Thymus (tissue), 14 donors: ENCODE measurements at places on chromosomes 11 and 22. TPM values are rescaled to one million over a fixed set of nuclear protein-coding genes. Genes with fewer than 3 reads are reported as not detected.
A peak's percentile ranks its signal among the peaks of the same experiment; 100 is the strongest.

DNA sequence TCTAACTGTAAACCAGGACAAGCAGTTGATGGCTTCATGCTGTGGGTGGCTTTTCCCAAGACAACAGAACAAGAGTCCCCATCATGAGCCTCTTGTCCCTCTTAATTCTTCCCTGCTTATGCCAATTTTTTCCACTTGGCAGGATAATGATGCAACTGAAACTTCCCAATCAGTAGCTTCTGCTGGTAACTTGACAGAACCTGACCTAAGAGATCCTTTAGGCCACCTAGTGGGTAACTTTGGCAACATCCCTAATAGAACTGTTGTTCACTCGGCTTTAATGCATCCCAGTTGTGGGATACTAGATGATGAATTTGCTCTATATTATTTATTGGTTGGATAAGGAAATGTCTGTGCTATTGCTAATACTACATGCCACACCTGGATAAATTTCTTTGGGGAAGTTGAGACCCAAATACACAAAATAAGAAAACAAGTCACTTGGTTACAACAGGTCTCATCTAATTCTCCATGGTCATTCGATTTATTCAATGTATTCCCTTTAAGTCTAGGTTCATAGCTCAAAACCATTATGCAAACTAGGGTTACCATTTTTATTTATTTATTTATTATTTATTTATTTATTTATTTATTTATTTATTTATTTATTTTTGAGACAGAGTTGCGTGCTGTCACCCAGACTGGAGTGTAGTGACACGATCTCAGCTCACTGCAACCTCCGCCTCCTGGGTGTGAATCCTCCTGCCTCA, 41.4 kb upstream of the NFAM1 start:
- H3K27ac ChIP-seq = no peak overlapping the region
- no peaks in the 10 kb centered on the region for H3K4me1 ChIP-seq
- H3K36me3 ChIP-seq = no peaks in the 10 kb centered on the region
- H3K27me3 ChIP-seq = no peaks in the 10 kb centered on the region
- no peak overlapping the region for H3K4me3 ChIP-seq

DNA sequence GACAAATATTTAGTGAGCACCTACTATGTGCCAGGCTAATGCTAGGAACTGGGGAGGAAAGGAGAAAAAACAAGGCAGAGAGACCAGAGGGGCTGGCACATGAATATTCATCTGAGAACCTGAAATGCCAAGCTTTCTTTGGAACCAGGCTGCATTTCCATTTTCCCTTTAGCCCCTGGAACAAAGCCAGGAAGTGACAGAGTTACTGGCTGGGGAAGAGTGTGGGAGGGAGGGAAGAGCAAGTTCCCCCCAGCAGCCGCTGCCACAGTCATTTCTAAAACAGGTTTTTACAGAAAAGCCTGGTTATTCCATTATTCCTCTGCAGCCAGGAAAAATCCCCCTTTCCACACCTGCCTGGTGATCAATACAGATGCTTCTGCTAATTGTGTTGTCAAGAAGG, 97.0 kb downstream of the SPON1 start:
- no peak overlapping the region for H3K4me3 ChIP-seq
- no peaks in the 10 kb centered on the region for H3K27me3 ChIP-seq
- H3K36me3 ChIP-seq = no peaks in the 10 kb centered on the region
- no peak overlapping the region for H3K27ac ChIP-seq
- no peak for DNase-seq

- H3K4me3 ChIP-seq = peak overlapping the region; percentile 36
- no peak for DNase-seq
- H3K36me3 ChIP-seq = no peaks in the 10 kb centered on the region
- peak overlapping the region; percentile 74 for H3K27ac ChIP-seq
Measured at GRCh38 chr11:12377824-12378593, 638 bp downstream of the PARVA start.

- no peaks in the 10 kb centered on the region for H3K36me3 ChIP-seq
- no peak overlapping the region for H3K4me3 ChIP-seq
- no peaks in the 10 kb centered on the region for H3K4me1 ChIP-seq
Measured at GRCh38 chr11:75714211-75714610, 3.4 kb upstream of the MOGAT2 start.

DNA sequence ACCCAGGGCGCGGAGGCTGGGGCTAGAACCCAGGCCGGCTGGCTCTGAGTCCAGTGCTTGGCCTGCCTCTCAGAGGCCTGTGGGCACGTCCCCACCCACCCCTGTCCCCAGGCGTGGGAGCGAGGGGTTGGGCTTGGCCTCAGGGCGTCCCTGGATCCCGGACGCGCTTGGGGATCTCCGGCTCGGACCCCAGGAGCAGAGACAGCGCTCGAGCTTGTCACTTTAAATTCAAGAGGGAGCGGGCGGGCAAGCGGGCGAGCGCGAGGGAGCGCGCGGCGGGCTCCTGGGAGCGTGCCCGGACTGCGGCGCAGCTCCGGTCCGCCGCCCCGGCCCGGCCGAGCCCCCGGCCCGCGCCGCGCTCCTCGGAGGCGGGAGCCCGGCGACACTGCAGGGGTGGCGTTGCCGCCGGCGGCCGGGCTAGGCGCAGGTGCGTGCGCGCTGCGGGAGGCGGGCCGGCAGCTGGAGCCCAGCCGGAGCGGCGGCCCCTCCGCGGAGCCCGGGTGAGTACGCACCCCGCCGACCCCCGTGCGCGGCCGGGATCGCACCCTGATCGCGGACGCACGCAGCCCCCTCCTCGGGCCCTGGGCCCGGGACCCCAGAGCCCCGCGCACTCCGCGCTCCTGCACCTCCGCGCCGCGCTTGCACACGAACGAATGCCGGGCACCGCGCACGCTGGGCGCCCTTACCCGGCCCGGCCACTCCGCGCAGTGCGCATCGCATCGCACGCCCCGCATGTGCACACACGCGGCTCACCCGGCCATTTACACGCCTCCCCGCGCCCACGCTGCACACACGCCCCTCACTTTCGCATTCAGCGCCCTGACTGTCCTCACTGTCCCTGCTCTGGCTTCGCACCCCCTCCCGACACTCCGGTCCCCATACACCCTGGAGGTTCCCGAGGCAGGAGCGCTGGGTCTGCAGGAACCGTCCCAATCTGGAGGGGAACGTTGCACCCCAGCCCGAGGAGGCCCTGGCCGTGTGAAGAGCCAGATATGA, at the start of gene SYT12:
SYT12 (plus strand) TSS at position 174 of the 996 bp plus-strand sequence. CDS start 7,011 bp downstream, outside the sequence.
- peaks cover 56% of the 10 kb centered on the region for H3K27me3 ChIP-seq
- no peaks in the 10 kb centered on the region for H3K36me3 ChIP-seq
- H3K4me3 ChIP-seq = peak within 1 kb of the TSS; percentile 23
- no peak within 1 kb of the TSS for H3K27ac ChIP-seq
- peak; percentile 2 for DNase-seq
- H3K4me1 ChIP-seq = peaks cover 6% of the 10 kb centered on the region

GRCh38 chr11:106014035-106014434, 8.0 kb downstream of the MSANTD4 start:
- H3K4me1 ChIP-seq = no peaks in the 10 kb centered on the region
- no peak overlapping the region for H3K4me3 ChIP-seq
- no peak for DNase-seq
- H3K36me3 ChIP-seq = peaks cover 22% of the 10 kb centered on the region
- no peak overlapping the region for H3K27ac ChIP-seq
- H3K27me3 ChIP-seq = no peaks in the 10 kb centered on the region

DNA sequence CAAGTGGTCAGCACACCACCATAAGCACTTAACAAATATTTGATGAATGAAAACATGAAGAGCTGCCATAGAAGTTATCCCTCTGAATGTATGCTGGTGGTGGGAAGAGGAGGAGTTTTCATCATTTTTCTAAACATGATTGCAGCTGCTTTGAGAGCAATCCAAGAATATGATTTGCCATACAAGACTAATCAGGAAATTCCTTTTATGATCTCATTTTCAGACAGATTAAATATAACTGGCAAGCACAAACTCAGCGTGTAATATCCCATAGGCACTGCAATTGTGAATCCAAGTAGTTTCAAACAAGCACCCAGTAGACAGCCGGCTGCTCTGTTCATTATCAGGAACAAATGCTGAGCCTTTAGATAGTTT, 505.7 kb upstream of the LUZP2 start:
- no peaks in the 10 kb centered on the region for H3K36me3 ChIP-seq
- no peak overlapping the region for H3K4me3 ChIP-seq
- no peak overlapping the region for H3K27ac ChIP-seq

DNA sequence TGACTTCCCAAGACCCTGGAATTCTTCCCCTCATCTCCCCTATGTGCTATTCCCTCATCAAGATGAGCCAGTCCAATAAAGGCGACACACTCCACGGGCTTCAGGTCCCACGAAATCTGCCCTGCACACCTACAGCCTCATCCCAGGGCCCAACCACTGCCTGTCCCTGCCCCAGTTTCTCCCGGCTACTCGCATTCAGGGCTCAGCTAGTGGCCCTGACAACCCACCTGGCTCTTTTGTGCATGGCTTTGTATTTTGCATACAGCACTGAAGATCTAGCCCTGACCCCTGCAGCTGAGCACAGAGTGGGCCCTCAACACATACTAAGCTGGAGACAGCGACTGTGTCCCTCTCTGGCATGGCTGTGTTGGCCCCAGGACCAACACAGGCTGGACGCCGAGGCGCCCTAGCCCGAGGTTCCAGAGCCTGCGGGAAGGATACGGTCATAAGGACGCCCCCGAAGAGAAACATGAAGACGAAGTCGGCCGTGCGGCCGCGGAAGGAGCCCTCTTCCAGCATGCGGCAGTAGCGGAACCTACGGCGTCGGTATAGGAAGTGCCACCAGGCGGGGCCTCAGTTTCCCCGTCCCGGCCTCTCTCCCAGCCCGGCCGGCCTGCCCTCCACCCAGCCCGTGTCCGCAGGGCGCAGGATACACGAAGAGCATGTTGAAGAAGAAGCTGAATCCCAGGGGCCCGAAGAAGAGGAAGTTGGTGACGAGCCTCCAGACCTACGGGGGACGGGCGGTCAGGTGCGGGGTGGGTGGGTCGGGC, 710 bp downstream of the DERL3 start:
- peaks cover 11% of the 10 kb centered on the region for H3K4me1 ChIP-seq
- H3K27ac ChIP-seq = no peak overlapping the region
- peaks cover 35% of the 10 kb centered on the region for H3K36me3 ChIP-seq
- H3K27me3 ChIP-seq = peaks cover 14% of the 10 kb centered on the region

DNA sequence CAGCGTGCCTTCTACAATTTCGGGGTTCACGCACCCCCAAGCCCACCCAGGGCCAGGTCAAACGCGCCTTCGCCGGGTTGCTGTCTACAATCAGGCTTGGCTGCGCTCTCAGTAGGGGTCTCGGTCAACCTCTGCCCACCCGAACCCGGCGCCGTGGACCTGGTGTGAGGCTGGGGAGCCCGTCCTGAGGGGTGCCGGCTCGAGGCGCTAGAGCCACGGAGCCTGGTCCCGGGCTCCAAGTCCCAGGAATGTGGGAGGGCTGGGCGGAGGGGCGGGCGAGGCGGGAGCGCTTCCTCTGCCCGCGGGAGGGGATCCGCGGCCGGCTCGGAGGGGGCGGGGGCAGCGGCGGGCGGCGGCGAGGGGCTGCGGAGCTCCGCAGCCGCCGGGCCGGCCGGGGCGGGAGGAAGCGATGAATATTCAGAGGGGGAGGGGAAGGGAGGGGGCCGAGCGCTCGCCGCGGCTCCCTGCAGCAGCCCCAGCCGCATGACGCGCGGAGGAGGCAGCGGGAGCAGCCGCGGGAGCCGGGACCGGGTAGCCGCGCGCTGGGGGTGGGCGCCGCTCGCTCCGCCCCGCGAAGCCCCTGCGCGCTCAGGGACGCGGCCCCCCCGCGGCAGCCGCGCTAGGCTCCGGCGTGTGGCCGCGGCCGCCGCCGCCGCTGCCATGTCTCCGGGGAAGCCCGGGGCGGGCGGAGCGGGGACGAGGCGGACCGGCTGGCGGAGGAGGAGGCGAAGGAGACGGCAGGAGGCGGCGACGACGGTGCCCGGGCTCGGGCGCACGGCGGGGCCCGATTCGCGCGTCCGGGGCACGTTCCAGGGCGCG, at the start of gene PTPRJ:
PTPRJ (plus strand) TSS at position 472 of the 819 bp plus-strand sequence. CDS start 354 bp downstream, outside the sequence.
- peak within 1 kb of the TSS; percentile 30 for H3K4me3 ChIP-seq
- H3K36me3 ChIP-seq = no peaks in the 10 kb centered on the region
- peak within 1 kb of the TSS; percentile 86 for H3K27ac ChIP-seq
- peaks cover 24% of the 10 kb centered on the region for H3K27me3 ChIP-seq
- H3K4me1 ChIP-seq = no peaks in the 10 kb centered on the region

DNA sequence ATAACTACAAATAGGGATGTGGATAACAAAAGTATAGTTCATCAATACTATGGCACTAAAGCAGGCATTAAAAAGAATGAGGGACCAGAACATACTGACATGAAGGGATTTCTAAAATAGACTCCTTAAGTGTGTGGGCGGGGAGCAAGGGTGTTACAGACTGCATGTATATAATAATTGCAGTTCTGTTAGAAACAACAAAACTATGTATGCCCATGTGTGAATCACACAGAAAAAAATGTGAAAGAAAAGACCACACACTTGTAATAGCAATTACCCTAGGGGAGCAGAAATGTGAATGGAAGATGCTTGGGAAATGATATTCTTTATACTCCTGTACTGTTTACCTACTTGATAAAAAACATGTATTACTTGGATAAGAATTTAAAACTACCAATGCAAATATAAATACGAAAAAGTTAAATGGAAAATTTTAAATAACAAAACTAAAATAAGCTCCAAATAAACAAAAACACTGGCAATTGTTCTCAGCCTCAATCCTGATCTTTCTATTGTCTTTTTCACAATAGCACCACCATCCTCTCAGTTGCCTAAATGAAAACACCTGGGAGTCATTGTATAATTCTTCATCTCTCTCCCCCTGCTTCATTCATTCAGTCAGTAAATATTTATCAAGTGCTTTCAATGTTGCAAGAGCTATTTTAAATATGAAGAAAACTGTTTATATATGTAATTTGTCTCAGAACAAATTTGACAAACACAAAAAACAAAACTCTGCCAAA, 129.8 kb downstream of the FCHSD2 start:
- peaks cover 12% of the 10 kb centered on the region for H3K36me3 ChIP-seq
- no peaks in the 10 kb centered on the region for H3K4me1 ChIP-seq
- DNase-seq = no peak
- H3K27ac ChIP-seq = no peak overlapping the region
- no peaks in the 10 kb centered on the region for H3K27me3 ChIP-seq
- H3K4me3 ChIP-seq = no peak overlapping the region

DNA sequence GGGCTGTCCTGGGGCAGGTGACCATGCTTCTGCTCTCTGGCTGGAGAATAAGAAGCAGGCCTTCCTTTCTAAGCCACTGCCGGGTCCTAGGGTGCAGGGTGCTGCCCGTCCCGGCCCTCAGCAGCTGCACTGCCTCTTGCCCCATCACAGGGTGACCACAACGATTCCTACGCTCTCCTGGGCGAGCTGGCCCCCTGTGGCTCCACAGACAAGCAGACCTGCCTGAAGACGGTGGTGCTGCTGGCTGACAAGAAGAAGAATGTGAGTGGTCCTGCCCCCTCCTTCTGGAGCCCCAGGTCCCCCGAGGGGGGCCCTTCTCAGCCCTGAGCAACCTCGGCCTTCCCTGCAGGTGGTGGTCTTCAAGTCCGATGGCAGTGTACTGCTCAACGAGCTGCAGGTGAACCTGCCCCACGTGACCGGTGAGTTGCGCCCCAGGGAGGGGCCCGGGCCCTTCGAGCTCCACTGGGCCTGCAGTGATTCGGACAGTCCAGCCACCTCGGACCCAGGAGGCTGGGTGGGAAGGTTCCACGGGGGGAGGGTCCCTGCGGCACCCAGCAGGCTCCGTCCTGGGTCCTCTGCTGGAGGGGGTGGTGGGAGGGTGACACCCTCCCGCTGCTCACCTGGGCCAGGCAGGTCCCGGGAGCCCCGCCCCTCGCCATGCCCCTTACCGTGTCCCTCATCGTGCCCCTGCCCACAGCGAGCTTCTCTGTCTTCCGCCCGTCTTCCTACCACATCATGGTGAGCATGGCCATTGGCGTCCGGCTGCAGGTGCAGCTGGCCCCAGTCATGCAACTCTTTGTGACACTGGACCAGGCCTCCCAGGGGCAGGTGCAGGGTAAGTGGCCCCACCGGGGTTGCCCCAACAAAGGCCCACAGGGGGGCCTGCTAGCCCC, 8.3 kb downstream of the MUC2 start:
- no peaks in the 10 kb centered on the region for H3K36me3 ChIP-seq
- H3K27me3 ChIP-seq = no peaks in the 10 kb centered on the region
- H3K4me3 ChIP-seq = no peak overlapping the region

SCGB1A1 gene
- total RNA-seq = 1.5 TPM

CDC42BPG gene
- 1.7 TPM for total RNA-seq

PTDSS2 gene
- 12.1 TPM for total RNA-seq

KDM4D gene
- total RNA-seq = 0.85 TPM

LRRC32 gene
- 2.9 TPM for total RNA-seq

MMP8 gene
- total RNA-seq = 2.0 TPM
